Activated CD4-positive, CD25-positive, alpha-beta regulatory T cell (primary cell): ENCODE measurements at places on chromosomes 5 and 9.

DNA sequence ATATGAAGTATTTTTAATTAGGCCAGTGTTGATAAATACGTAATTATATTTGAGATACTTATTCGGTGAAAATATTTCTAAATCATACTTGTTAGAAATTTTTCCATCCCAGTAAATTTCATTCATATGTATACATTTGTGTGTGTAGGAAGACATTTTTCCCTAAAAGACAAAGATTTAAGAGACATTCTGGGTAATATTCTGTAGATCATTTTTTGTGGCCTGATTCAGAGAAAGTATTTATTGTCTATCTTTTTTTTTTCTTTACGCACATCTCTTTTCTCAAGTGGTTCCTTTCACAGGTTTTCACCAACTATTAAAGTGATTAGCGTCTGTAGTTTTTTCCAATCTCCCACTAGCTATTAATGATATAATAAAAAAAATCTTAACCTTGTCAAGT lies 224.1 kb downstream of the MEF2C start:
- no peak for DNase-seq

- DNase-seq, result no peak
Measured at GRCh38 chr5:82351754-82352145, 73.6 kb upstream of the RPS23 start.

DNA sequence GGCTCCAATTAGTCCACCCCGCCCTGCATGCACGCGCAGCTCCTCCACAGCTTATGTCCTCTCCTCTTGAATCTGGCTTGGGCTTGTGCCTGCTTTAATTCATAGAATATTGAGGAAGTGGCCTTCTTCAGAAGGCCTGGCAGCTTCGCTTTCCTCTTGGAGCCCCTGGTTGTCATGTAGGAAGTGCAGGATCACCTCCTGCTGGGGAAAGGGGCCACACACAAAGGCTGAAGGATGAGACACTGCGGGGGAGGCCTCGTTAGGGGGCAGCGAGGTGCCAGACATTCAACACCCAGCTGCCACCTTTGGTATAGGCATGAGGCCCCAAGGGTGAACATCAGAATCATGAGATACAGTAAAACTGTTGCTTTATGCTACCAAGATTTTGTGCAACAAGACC lies 2.7 kb upstream of the CNOT6 start:
- no peak for DNase-seq

DNA sequence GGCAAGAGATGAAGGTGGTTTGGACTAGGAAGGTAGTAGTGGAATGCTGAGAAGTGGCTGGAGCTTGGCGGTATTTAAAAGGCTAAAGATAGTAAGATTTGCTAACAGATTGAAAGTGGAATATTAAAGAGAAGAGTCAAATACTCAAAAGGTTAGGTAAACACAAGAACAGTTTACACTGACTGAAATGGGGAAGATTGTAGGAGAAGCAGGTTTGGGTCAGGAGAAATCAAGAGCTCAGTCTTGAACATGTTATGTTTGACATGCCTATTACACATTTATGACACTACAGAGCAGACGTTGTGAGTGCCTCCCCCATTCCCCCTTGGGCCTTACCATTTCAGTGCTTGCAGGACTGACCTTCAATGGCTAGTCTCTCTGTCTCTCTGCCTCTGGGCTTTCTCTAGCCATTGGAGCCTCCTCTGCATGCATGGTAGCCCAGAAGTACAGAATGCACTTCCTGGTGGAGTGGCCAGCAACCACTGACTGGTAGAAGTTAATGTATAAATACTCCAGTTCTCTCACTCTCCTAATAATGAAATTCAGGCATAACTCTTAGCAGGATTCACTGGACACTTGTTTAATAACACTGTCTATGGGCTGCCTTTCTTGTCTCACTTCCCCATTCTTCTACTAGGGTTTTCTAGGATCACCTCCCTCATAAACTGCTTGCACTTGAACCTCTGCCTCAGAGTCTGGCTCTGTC lies 56.8 kb downstream of the HMGCS1 start:
- DNase-seq, result no peak

DNA sequence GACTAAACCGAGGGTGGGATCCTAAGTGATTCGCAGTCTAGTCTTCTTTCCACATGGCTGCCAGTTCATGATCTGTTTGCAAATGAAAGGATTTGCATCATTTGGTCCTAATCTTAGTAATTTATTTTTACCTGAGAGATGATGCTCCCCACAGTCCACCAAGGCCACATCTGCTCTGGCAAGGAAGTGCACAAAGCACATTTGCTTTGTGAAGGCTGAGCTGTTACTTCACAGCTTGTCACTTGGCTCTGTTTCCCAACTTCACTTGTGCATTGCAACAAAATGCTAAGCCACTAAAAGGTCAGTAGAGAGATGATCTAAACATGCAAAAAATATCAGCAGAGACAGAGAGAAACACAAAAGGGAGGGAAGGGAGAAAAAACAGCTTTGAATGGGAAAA lies 128.5 kb upstream of the VLDLR start:
- DNase-seq, result no peak

DNA sequence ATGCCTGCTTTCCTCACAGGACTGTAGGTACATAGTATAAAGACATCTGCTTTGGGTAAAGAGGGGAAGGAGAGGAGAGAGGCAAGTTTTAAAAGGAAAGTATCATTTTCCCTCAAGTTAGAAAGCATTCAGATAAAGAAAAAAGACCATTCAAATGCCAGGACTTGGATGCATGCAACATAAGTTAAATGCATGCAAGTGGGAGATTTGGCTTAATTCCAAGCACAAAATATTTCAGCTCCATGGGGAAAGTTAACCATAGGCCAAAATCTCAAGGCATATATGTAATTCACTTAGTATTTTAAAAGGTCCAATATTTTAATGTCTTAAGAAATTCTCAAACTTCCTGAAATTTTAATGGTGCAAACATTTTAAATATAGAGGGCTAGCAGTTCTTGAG lies 36.4 kb downstream of the POU5F2 start:
- no peak for DNase-seq

GRCh38 chr5:142913728-142914338 lies 143.7 kb downstream of the ARHGAP26 start:
- no peak for DNase-seq

DNA sequence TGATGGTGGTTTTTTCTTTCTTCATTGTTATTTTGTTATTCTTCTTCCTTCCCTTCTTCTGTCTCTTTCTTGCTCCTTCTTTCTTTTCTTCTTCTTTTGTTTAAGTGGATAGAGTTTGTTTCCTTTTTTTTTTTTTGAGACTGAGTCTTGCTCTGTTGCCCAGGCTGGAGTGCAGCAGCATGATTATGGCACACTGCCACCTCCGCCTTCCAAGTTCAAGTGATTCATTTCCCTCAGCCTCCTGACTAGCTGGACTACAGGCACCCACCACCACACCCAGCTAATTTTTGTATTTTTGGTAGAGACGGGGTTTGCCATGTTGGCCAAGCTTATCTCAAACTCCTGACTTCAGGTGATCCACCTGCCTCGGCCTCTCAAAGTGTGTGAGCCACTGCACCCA lies 40.3 kb downstream of the JAK2 start:
- no peak for DNase-seq

DNA sequence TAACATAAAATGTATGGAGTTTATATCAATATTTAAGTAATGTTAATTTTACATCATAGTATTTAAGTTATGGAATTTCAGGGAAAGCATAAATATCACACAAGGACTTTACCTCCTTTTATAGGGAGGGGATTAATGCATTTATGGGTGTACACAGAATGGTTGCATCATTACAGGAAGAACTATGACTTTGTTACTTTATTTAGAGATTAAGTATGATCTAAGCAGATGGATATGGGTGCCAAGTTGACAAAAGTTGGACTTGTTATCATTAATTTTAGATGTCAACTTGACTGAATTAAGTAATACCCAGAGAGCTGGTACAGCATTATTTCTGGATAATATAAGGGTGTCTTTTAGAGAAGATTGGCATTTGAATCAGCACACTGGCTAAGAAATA lies 160.5 kb upstream of the CDH10 start:
- DNase-seq, result no peak

GRCh38 chr9:130663258-130663976 lies 977 bp upstream of the PRDM12 start:
- no peak for DNase-seq

- DNase-seq, result no peak
Measured at GRCh38 chr9:28750136-28750535, 1176.9 kb upstream of the C9orf72 start.

DNA sequence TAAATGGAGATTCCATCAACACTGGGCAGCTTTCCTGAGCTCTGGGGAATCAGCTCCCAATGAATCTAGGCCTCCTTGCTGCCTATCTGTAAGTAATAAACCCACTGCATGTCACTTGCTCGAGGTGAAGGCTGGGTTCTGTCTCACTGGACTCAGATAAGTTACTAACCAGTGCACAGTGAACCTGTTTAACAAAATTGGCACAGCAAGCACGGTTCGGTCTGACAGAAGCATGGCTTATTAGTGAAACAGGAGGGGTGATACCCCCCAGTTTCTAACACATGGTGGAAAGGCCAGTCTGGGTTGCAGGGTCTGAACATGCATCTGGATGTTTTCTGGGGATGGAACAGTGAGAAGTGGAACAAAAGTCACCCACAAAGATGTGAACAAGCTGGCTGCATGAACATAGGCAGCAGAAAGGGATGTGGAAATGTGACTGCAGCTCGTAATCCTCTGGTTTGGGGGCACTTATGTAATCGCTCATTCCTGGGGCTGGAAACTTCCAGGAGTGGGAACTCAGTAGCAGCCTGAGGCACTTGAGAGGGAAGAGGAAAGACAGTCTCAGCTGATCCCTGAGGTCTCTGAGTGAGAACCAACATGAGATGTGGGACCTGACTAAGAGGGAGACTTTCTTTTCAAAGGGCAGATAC lies 37.7 kb downstream of the UGT3A2 start:
- no peak for DNase-seq

DNA sequence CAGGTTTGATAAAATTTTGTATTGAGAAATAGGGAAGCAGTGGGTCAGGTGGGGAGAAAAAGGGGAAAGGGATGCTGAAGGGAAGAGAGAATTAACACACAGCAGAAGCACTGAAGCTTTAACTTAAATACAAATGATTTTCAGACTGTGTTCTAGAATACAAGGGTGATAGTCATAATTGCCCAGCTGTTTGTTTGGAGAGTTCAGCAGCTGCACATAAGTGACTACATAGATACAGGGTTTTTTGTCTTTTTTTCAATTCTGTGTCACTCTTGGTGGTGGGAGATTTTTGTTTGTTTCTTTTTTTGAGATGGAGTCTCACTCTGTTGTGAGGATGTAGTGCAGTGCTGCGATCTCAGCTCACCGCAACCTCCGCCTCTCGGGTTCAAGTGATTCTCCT lies 590.4 kb upstream of the SEMA6A start:
- no peak for DNase-seq

DNA sequence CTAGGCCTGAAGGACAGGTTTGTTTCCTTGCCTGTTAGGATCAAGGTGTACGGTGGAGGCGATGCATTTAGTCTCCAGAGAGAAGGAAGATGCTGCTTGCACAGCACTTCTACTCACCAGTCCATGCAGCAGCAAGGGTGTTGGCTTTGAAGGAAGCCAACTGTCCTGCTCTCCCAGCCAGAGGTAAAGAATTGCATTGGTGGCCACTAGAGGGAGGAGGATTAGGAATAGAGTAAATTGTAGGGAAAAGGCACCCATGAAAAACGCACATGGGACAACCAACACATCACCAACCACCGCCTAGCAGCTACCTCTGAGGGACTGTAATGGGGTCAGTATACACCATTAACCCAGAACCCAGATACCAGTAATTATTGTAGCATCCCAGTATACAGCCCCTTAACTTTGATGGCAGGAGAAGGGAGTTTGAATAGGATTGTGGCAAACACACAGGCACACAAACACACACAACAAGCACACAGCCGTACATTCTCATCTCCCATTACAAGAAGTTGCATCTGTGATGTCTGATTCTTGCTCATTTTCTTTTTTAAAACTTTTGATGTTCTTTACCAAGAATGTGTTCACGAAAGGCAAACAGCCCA lies 267.7 kb downstream of the ADAMTS6 start:
- no peak for DNase-seq

- no peak for DNase-seq
Measured at GRCh38 chr5:137604348-137605095, 105.4 kb upstream of the SPOCK1 start.

GRCh38 chr5:76473661-76474060 lies 70.6 kb downstream of the IQGAP2 start:
- DNase-seq, result peak; percentile 24

DNA sequence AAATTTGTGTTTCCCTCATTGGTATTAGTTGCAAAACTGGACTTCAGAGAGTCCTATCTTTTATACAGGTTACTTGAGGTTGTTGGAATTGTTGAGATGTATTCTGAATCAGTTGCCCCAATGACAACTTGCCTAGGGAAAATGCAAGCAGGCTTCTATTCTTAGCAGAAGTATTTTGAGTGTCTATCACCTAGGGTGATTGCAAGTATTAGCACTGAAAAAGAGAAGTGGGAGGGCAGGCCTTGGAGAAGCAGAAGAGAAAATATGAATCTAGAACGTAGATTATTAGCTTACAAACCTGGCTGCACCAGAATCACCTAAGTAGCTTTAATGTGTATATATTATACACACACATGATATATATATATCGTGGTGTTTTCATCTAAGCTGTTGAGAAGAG lies 43.2 kb downstream of the ADAMTS12 start:
- no peak for DNase-seq

DNA sequence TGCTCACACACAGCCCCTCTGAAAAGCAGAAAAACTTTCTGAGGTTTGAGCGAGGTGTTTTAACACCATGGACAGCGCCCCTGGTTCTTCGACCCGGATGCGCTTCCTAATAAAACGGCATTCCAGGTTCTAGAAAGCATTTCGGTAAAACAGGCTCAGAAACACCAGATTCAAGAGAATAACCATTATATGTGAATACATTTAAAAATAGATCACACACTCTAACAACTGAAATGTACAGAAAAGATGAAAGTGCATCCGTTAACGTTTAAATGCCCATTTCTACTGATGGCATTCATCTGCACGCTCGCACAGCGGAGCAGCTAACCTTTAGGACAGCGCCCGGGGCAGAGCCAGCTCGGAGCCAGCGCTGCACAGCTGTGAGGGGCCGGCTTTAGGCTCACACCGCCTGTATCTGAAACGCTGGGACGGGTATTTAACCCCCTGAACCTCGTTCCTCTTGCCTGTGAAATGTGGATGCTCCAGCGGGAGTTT lies 26.3 kb upstream of the TENT4A start:
- DNase-seq, result no peak

GRCh38 chr5:1476181-1476966 lies 31.1 kb upstream of the SLC6A3 start:
- DNase-seq, result no peak

GRCh38 chr9:113368982-113369854 lies 7.6 kb downstream of the HDHD3 start:
- no peak for DNase-seq
